ENCODE measurements at places on chromosomes 3 and 15. TPM values are rescaled to one million over a fixed set of nuclear protein-coding genes. Genes with fewer than 3 reads are reported as not detected.

DNA sequence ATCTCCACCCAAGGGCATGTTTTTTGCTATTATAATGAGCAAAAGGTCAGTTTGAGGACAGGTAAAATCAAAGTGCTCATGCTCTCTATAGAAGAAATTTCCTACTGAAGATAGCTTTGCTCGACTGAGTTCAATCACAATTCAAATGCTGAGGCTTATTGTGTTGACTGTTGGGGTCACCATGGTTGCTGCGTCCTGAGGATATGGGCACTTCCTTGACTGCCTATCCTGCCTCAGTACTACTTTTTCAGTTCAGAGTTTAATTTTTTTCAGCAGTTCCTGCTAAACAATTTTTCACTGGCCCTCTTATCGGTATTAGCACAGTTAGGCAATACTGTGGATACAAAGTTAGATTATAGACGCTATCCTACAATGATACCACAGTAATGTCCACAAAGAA lies 3.8 kb upstream of the CMTM6 start:
- no peak for DNase-seq

DNA sequence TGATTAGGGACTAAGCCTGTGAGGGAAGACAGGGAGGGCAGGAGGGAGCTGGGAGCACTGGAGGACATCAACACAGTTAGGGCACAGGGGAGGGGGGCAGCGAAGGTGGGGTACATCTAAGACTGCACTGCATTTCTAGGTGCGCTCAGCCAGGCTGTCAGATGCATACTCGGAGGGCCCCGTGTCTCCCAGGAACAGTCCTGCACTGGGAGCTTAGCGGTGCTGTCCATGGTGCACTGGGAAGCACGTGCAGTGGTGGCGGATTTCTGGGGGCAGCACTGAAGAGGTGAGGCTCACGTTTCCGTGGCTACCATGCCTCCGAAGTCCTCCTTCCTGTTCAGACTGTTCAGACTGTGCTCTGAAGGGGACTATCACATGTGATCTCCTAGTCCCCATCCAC lies 54.4 kb downstream of the ROPN1B start:
- DNase-seq: no peak

SNX33 gene
- 1.9 TPM for total RNA-seq

CYP1A1 gene
- total RNA-seq: 2.0 TPM

Measured in activated CD4-positive, alpha-beta memory T cell treated with anti-CD3 and anti-CD28 coated beads, Interleukin-2, amount 10 ng/mL, durations not matched to agents 7 days and 5 days (primary cell).